Naive thymus-derived CD4-positive, alpha-beta T cell (primary cell): ENCODE measurements at places on chromosomes 1 and 21. TPM values are rescaled to one million over a fixed set of nuclear protein-coding genes. Genes with fewer than 3 reads are reported as not detected.

DNA sequence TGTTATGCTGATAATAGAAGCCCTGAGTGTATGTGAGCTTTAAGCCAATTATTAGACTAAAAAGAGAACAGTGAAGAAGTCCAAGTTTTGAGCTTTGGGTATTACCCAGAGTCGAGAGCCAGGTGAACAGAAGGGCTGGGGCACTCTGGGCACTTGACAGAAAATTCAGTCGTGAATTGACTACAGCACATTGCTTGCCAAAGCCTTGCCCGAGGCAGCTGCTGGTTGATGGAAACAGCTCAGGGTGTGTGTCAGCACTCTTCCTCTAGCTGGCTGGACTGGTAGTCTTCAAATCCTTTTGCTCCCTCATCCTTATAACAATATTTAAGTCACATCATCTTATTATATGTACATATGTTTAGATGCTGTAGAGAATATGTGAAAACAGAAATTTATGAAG, 21.3 kb downstream of the PDE4B start:
- no peak for DNase-seq
- no peak overlapping the region for H3K4me3 ChIP-seq

GRCh38 chr1:152179566-152179965, 20.5 kb upstream of the RPTN start:
- no peak overlapping the region for H3K4me3 ChIP-seq
- DNase-seq = no peak
- H3K27ac ChIP-seq = no peak overlapping the region
- H3K27me3 ChIP-seq = no peaks in the 10 kb centered on the region
- no peaks in the 10 kb centered on the region for H3K4me1 ChIP-seq

The KIF17 gene
- total RNA-seq = not detected in 2 replicates

- H3K36me3 ChIP-seq = no peaks in the 10 kb centered on the region
- H3K4me3 ChIP-seq = no peak overlapping the region
- H3K27me3 ChIP-seq = no peaks in the 10 kb centered on the region
- peaks cover 22% of the 10 kb centered on the region for H3K4me1 ChIP-seq
- no peak for DNase-seq
These were observed 9.8 kb upstream of the COL6A1 start for GRCh38 chr21:45971616-45972352.

The ANGPTL3 gene
- total RNA-seq = not detected

DNA sequence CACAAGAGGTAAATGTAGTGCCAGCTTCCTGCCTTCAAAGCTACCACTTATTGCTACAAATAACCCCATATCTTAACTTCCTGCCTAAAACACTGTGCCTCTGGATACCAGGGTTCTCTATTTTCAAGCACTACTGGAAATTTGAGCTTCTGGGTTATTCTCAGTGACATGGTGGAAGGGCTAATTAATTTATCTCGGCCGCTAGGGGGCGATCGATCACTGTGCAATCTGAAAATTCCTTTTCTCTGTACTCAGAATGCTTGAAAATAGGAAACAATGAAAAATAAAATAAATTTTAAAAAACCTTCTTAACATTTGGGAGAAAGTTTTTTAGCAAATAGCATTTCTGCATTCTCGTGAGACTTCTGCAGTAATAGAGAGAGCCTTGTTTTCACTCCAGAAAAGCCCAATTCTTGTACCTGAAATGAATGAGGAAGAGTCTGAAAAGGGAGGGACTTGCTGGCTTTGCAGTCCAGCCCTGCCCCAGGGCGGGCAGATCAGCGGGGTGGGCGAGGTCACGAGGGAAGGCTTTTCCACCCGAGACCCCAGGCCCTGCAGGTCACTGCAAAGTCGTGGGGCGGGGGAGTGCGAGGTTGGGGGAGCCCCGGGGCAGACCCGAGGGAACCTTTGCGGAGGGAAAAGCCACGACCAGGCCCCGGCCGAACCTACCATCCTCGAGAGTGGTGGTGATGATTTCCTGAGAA, 276.7 kb downstream of the PCP4 start:
- H3K27ac ChIP-seq = no peak overlapping the region
- H3K36me3 ChIP-seq = no peaks in the 10 kb centered on the region
- no peak for DNase-seq
